Liver (tissue), 10 donors: ENCODE measurements at places on chromosomes 2 and 18. TPM values are rescaled to one million over a fixed set of nuclear protein-coding genes. Genes with fewer than 3 reads are reported as not detected.

SKOR2 gene
- not detected for total RNA-seq

PARD6G gene
- total RNA-seq: 2.2 TPM

DNA sequence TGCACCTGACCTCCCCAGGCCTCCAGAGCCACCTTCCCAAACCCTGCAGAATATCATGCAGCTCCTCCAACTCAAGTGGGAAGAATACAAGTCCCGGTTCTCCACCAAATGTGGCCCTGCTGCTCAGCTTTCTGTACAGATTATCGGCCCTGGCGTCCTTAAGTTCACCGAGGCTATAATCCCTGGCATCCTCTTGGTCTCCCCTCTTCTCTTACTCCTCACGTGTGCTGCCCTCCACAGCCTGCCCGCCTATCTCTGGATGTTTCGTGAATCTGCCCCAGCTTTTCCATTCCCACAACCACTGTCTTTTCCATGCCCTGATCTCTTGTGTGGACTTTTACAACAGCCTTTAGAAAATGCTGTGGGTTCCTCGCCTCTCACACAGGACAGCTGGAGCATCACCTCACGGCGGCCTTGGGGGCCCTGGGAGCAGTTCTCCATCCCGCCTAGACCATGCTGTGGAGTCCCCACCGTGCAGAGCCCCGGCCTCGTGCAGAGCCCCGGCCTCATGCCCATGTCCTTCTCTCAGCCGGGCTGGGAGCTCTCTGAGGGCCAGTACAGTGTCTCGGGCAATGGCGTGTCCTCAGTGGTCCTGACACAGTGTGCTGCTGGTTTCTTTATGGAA, 170.3 kb upstream of the PXDN start:
- H3K4me3 ChIP-seq: no peak overlapping the region
- no peak for DNase-seq
- peaks cover under 1% of the 10 kb centered on the region for H3K27me3 ChIP-seq
- no peaks in the 10 kb centered on the region for H3K36me3 ChIP-seq
- no peaks in the 10 kb centered on the region for H3K4me1 ChIP-seq

DNA sequence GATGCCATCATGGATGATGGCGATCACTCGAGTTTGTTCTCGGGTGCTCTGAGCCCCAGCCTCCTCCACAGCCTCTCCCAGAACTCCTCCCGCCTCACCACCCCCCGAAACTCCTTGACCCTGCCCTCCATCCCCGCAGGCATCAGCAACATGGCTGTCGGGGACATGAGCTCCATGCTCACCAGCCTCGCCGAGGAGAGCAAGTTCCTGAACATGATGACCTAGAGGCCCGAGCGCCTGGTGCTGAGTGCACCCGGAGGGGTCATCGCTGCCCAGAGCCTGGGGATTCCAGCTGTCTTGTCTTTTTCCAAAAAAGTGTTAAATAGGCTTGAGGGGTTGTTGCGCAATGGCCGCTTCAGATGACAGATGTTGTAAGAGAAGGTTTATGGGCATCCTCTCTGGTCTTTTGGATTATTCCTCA, 254.8 kb downstream of the GLI2 start:
- H3K36me3 ChIP-seq: no peaks in the 10 kb centered on the region
- no peak overlapping the region for H3K4me3 ChIP-seq
- no peaks in the 10 kb centered on the region for H3K27me3 ChIP-seq
- no peak overlapping the region for H3K27ac ChIP-seq
- no peak for DNase-seq

- no peak overlapping the region for H3K27ac ChIP-seq
- no peaks in the 10 kb centered on the region for H3K36me3 ChIP-seq
- no peaks in the 10 kb centered on the region for H3K4me1 ChIP-seq
- no peak overlapping the region for H3K4me3 ChIP-seq
- H3K27me3 ChIP-seq: no peaks in the 10 kb centered on the region
These were observed 380.7 kb downstream of the RBM43 start for GRCh38 chr2:150880986-150881385.

DNA sequence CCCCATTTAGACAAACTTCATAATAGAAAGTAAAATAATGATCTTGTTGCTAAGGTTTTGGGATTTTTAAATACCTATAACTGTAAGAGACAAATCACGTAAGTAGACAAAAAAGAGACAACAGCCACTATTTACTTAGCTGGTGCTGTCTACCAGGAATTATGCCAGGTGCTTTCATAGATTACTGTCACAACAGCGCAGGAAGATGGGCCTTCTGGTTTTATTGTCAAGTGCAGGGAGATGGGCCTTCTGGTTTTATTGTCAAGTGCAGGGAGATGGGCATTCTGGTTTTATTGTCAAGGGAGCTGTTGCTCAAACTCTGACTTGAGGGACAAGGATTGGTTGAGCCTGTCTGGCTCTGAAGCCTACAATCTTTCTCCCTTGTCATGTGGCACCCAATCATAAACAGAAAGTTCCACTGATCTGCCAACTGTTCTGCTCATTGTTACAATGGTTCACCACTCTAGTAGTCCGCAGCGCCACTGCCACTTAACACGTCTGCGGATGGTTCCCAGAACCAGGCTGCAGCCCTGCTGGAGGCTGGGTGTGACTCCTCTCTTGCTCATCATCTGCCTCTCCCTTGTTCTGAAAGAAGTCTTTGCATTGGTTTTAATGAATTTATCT, 95.0 kb downstream of the RNF144A start:
- no peaks in the 10 kb centered on the region for H3K36me3 ChIP-seq
- no peak for DNase-seq
- no peaks in the 10 kb centered on the region for H3K4me1 ChIP-seq

GRCh38 chr2:145743011-145743410, 1223.1 kb upstream of the ZEB2 start:
- H3K27ac ChIP-seq: no peak overlapping the region
- no peaks in the 10 kb centered on the region for H3K36me3 ChIP-seq
- no peak for DNase-seq

DNA sequence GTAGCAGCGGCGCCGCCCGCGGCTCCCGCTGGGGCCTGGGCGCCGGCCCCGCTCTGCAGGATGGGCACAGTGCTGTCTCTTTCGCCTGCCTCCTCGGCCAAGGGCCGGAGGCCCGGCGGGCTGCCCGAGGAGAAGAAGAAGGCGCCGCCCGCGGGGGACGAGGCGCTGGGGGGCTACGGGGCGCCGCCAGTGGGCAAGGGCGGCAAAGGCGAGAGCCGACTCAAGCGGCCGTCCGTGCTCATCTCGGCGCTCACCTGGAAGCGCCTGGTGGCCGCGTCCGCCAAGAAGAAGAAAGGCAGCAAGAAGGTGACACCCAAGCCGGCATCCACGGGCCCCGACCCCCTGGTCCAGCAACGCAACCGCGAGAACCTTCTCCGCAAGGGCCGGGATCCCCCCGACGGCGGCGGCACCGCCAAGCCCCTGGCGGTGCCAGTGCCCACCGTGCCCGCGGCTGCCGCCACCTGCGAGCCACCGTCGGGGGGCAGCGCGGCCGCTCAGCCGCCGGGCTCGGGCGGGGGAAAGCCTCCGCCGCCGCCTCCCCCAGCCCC, 369 bp downstream of the CDK5R2 start:
- peaks cover 9% of the 10 kb centered on the region for H3K27me3 ChIP-seq
- no peak overlapping the region for H3K27ac ChIP-seq
- no peaks in the 10 kb centered on the region for H3K36me3 ChIP-seq
- H3K4me1 ChIP-seq: no peaks in the 10 kb centered on the region
- DNase-seq: no peak

- H3K27ac ChIP-seq: no peak overlapping the region
- H3K4me1 ChIP-seq: no peaks in the 10 kb centered on the region
- no peaks in the 10 kb centered on the region for H3K36me3 ChIP-seq
- no peak overlapping the region for H3K4me3 ChIP-seq
- no peaks in the 10 kb centered on the region for H3K27me3 ChIP-seq
These were observed 872.2 kb upstream of the ID2 start for GRCh38 chr2:7809640-7810039.

- peaks cover 10% of the 10 kb centered on the region for H3K4me1 ChIP-seq
- H3K27me3 ChIP-seq: no peaks in the 10 kb centered on the region
- H3K4me3 ChIP-seq: no peak overlapping the region
These were observed 65.2 kb upstream of the RNF152 start for GRCh38 chr18:61957801-61958516.

DNA sequence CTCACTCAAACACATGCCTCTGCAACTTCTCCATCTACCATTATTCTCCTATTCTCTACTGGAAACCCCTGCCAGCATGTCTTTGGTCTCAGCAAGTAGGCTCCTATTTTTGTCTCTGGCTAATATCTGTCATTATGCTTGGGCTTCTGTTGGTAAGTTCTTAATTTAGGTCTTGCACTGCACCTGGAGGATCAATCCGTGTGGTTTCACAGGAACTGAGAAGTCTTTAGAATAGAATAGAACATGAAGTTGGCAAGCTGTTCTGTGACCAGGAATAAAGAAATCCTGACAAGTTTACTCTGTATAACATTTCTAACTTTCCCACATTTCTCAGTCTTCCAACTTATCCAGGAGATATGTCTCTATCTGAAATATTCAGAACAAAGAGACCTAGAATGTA, 219.5 kb upstream of the GYPC start:
- no peak overlapping the region for H3K4me3 ChIP-seq
- no peaks in the 10 kb centered on the region for H3K36me3 ChIP-seq

ARHGAP25 gene
- 6.4 TPM for total RNA-seq

- DNase-seq: no peak
- H3K27me3 ChIP-seq: no peaks in the 10 kb centered on the region
- H3K27ac ChIP-seq: no peak overlapping the region
- no peaks in the 10 kb centered on the region for H3K4me1 ChIP-seq
- H3K4me3 ChIP-seq: no peak overlapping the region
These were observed 28.0 kb downstream of the HDAC4 start for GRCh38 chr2:239372835-239373234.

DNA sequence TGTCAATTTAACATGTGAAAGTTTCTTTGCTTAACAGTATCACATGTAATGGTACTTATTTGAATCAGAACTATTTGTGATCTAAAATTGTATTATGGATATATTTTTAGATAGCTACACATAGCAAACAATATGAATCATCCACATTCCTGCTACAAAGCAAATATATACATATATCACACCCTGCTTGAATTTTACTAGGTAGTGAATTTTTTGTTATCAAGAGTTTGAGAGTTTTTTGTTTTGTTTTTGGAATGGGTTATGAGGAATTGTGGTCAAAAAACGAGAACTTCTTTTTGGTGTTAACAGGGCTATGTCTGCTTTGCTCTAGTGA, 635.7 kb downstream of the NRXN1 start:
- H3K27me3 ChIP-seq: no peaks in the 10 kb centered on the region
- H3K27ac ChIP-seq: no peak overlapping the region
- no peaks in the 10 kb centered on the region for H3K4me1 ChIP-seq

GRCh38 chr18:31241900-31242409, 76.0 kb upstream of the DSG1 start:
- no peak overlapping the region for H3K4me3 ChIP-seq
- H3K27ac ChIP-seq: peak overlapping the region; percentile 20
- no peak for DNase-seq
- no peaks in the 10 kb centered on the region for H3K36me3 ChIP-seq

TMEM198 gene
- 1.8 TPM for total RNA-seq

NAT8 gene
- total RNA-seq: 27.6 TPM

COL4A3 gene
- total RNA-seq: 2.3 TPM

DNA sequence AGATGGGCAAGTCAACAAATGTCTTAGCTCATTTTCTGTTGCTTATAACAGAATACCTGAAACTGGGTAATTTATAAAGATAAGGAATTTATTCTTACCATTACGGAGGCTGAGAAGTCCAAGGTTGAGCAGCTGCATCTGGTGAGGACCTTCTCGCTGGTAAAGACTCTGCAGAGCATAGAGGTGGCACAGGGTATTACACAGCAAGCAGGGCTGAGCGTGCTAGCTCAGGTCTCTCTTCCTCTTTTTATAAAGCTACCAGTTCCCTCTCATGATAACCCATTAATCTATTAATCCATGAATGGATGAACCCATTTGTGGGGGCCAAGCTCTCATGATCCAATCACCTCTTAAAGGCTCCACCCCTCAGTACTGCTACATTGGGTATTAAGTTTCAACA, 109.1 kb downstream of the CDK15 start:
- H3K36me3 ChIP-seq: no peaks in the 10 kb centered on the region
- no peak overlapping the region for H3K4me3 ChIP-seq
- H3K4me1 ChIP-seq: no peaks in the 10 kb centered on the region
- H3K27me3 ChIP-seq: no peaks in the 10 kb centered on the region

GRCh38 chr18:71114550-71115210, 825.8 kb downstream of the SOCS6 start:
- H3K36me3 ChIP-seq: no peaks in the 10 kb centered on the region
- no peak overlapping the region for H3K27ac ChIP-seq
- no peaks in the 10 kb centered on the region for H3K4me1 ChIP-seq
- no peak overlapping the region for H3K4me3 ChIP-seq
- H3K27me3 ChIP-seq: no peaks in the 10 kb centered on the region

CEBPZ gene
- total RNA-seq: 19.1 TPM

DNA sequence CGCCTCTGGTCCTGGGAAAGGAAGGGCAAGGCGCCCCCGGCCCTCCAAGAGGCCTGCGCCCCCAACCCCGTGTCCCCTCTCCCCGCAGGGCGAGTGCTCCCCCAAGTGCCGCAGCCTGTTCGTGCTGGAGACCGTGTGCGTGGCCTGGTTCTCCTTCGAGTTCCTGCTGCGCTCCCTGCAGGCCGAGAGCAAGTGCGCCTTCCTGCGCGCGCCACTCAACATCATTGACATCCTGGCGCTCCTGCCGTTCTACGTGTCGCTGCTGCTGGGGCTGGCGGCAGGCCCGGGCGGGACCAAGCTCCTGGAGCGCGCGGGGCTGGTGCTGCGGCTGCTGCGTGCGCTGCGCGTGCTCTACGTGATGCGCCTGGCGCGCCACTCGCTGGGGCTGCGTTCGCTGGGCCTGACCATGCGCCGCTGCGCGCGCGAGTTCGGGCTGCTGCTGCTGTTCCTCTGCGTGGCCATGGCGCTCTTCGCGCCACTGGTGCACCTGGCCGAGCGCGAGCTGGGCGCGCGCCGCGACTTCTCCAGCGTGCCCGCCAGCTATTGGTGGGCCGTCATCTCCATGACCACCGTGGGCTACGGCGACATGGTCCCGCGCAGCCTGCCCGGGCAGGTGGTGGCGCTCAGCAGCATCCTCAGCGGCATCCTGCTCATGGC, 52.4 kb downstream of the SLC66A2 start:
- DNase-seq: no peak
- H3K4me1 ChIP-seq: no peaks in the 10 kb centered on the region
- no peak overlapping the region for H3K27ac ChIP-seq
- no peak overlapping the region for H3K4me3 ChIP-seq
- H3K27me3 ChIP-seq: no peaks in the 10 kb centered on the region

GRCh38 chr2:183867206-183867605, 731.1 kb upstream of the ZNF804A start:
- H3K4me3 ChIP-seq: no peak overlapping the region
- DNase-seq: no peak
- H3K36me3 ChIP-seq: no peaks in the 10 kb centered on the region
- H3K4me1 ChIP-seq: no peaks in the 10 kb centered on the region
- no peaks in the 10 kb centered on the region for H3K27me3 ChIP-seq
- no peak overlapping the region for H3K27ac ChIP-seq

GRCh38 chr2:229861431-229861830, 60.4 kb downstream of the TRIP12 start:
- no peak for DNase-seq
- H3K27ac ChIP-seq: no peak overlapping the region
- H3K4me1 ChIP-seq: peaks cover 5% of the 10 kb centered on the region
- no peak overlapping the region for H3K4me3 ChIP-seq
